Suppressor macrophage treated with lipopolysaccharide for 1 hour (primary cell): ENCODE measurements at places on chromosomes 12 and 14.
A peak's percentile ranks its signal among the peaks of the same experiment; 100 is the strongest.

- DNase-seq: no peak
Observed at GRCh38 chr14:58825606-58826005, 187.8 kb downstream of the DACT1 start.

- DNase-seq: peak; percentile 96
Observed at GRCh38 chr14:103121846-103122584, 1.2 kb upstream of the TNFAIP2 start.

DNA sequence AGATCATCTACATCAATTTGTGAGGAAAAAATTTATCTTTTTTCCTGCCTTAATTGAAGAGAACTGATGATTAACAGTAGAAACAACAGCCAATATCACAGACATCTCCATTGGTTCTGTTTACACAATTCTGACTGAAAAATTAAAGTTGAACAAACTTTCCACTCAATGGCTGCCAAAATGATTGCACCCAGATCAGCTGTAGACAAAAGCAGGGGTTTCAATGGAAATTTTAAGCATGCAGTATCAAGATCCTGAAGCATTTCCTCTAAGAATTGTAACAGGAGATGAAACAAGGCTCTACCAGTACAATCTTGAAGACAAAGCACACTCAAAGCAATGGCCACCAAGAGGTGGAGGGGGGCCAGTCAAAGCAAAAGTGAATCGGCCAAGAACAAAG is 231.6 kb upstream of the KRR1 start:
- DNase-seq: no peak

GRCh38 chr12:124383028-124383427 is 88.1 kb downstream of the RFLNA start:
- DNase-seq: no peak

DNA sequence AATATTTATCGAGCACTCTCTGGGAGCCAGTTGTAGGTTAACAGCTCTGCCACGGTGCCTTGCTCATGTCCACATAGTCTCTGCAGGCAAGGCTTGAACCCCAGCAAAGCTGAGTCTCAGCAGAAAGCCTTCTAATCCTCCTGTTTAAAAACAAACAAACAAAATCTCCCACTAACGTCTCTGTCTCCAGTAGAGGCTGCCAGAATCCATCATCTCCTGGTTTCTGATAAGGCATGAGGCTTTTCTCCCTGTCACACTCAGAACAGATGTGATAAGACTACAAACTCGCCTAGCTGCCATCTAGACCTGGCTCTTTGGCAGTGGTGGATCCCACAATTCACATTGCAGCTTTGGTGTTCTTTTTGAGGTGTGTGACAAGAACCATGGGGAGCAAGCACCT is 813.2 kb downstream of the AACS start:
- no peak for DNase-seq

GRCh38 chr12:32255588-32255987 is 143.8 kb upstream of the FGD4 start:
- no peak for DNase-seq

GRCh38 chr12:82942991-82943401 is 256.3 kb downstream of the TMTC2 start:
- DNase-seq: no peak
